Sciatic nerve (tissue), 2 donors: ENCODE measurements at places on chromosomes 16 and 17. TPM values are rescaled to one million over a fixed set of nuclear protein-coding genes. Genes with fewer than 3 reads are reported as not detected.

- DNase-seq, result no peak
Measured at GRCh38 chr17:82528484-82529265, 9.1 kb downstream of the FOXK2 start.

DNA sequence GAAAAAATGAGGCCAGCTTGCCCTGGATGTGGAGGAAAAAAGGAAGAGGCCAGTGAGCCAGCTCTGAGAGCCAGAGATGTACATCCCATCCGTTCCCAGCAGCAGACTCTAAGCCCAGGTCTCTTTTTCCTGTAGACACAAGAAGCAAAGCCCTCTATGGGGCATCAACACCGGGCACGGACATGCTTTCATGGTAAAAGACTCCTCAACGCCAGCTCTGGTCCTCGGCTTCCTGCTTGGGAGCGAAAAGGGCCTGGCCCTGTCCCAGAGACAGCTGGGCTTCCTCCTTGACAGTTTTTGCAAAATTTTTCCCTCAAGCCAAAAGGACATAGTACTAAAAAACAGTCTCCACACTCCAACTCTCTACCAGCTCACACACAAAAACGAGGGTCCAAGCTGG is 27.1 kb downstream of the PELP1 start:
- DNase-seq, result no peak

DNA sequence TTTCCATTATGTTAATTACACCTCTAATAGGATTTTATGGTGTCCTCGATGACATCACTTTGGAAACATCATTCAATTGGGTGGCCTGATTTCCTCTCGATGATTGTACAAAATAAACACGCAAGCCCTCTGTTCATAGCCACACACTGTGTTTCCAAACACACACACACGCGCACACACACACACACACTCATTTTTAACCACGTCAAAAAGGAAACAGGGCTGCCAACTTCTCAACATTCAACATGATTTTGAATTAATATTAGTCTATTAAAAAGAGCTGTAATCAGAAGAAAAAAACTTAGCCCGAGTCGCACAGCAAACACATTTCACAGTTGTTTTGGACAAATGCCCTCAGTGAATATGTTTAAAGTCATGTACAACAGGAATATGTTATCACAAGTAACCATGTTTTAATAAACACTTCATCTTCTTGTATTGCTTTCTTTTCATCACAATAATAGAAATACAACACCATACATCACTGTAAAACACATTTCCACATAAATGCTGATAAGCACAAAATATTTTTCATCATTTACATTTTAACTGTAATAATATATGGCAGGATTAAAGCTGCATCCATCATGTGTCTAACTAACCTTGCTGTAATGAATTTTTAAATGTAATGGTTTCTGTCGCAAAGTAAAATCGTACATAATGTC is 219.1 kb upstream of the IRX3 start:
- DNase-seq, result no peak

DNA sequence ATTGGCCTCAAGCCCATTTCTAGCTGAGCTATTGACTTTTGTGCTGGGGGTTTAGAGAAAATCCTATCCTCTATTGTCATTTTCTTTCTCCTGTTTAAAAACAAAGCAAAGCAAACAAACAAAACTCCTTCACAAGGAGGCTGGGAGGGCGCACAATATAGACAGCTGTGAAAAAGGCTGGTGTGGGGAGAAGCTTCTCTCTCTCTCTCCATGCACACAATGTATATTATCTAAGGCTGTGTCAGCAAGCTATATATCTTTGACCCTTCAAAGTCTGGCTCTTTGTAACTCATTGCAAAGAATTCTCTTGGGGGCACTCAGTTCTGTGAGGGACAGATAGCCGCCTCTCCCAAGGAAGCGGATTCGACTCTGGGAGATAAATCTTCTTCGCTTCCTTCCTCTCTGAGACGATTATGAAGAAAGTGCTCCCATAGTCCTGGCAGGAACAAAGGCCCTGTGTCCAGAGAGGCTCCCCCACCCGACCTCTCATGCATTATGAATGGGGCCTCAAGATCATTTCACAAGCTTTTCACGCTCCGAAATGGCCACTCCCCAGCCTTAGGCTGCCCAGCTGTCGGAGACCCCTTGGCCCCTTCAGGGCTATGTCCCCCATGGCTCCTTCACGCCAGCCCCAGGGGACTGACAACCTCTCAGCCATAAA is 33.2 kb upstream of the MEAK7 start:
- no peak for DNase-seq

- DNase-seq, result no peak
Measured at GRCh38 chr17:79778504-79779083, 646 bp downstream of the CBX2 start.

DNA sequence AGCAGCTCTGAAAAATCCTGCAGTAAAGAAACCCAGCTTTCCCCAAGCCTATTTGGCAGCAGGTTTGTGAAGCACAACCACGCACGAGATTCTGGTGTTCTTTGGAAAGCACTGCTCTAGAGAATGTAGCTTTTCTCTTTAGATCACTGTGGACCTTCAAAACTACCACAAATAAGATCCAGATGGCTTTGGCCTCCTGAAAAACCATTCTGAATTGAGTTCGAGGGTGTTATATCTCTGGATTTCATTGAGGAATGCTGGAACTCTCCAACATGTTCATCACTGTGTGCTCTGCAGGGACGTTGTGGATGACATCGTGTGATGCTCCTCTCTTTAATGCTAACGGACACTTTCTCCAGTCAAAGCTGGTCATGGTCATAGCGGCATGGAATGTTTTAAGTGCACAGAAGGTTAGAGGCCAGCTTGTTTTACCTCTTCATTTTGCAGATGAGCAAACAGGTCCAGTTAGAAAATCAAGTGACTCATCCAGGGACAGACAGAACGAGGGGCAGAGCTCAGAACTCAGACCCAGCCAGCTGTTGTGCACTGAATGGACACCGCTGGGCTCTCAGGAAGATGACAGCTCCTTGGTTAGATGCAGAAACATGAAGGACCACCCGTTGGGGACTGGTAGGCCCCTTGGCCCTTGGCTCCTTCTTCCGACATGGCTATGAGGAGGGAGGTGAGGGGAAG is 37.2 kb downstream of the CCDC42 start:
- DNase-seq, result peak; percentile 26

DNA sequence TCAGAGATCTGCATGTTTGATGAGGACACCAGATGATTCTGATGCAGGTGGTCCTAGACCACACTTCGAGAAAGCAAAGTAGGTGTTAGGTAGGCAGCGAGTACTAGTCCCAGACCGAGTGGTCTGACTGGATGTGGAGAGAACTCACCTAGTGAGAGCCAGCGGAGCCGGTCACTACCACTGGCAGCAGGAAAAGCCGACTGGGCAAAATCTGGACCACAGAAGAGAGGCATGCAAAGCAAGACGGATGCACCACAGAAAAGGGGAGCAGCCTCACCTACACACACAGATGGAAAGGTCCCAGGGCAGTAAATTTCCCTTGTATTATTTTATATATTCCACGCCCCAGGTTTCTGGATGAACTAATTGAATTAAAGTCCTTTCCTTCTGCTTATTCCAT is 13.5 kb downstream of the COX10 start:
- no peak for DNase-seq

The KRTAP4-6 gene
- total RNA-seq, result not detected

The SYCE1L gene
- 3.9 TPM for total RNA-seq

The ZNF652 gene
- total RNA-seq, result 60.9 TPM

The TNK1 gene
- total RNA-seq, result 6.1 TPM

The HBM gene
- total RNA-seq, result 10.4 TPM

The SLX1B gene
- 12.3 TPM for total RNA-seq
